T1000 (cell line): ENCODE measurements at places on chromosomes 6 and 20.

GRCh38 chr20:37526238-37526838 lies 1.3 kb downstream of the BLCAP start:
- peak; percentile 22 for DNase-seq

DNA sequence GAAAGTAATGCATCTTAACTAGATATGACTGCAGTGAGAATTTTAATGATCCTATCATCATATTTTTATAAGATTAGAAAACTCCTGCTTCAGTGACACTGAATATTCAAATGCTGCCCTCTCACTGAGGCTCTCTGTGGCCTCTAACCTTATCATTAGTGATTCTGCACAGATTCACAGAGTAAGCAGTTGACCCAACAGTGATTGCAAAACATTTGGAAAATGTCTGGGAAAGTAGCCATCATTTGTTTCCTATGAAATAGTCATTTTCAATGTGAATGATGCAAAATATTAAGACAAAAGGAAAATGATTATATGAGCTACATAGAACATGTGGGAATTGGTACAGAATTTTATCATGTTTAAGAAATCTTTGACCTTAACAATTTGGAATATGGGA lies 210.3 kb downstream of the TBX18 start:
- no peak for DNase-seq

GRCh38 chr20:1255675-1256074 lies 10.4 kb upstream of the SNPH start:
- DNase-seq, result no peak

DNA sequence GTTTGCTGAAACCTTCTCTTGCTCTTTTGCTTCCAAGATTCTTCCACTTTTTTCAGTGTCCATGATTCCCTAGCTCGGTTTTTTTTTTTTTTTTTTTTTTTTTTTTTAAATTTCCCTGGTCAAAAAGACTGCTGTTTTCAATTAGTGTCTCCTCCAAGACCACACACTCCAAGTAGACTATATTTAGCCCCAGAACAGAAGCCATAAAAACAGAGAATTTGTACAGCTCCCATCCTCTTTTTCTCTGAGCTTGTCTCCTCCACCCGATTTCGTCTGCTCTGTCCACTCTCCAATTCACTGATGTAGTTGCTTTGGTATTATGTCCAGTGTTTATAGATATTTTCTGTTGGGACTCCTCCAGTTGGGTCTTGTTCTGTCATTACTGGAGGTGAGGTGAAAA lies 37.6 kb downstream of the RSPH3 start:
- no peak for DNase-seq

GRCh38 chr20:23152308-23152892 lies 66.3 kb upstream of the CD93 start:
- DNase-seq, result no peak

GRCh38 chr6:99148761-99149160 lies 200.7 kb downstream of the FAXC start:
- DNase-seq, result no peak

DNA sequence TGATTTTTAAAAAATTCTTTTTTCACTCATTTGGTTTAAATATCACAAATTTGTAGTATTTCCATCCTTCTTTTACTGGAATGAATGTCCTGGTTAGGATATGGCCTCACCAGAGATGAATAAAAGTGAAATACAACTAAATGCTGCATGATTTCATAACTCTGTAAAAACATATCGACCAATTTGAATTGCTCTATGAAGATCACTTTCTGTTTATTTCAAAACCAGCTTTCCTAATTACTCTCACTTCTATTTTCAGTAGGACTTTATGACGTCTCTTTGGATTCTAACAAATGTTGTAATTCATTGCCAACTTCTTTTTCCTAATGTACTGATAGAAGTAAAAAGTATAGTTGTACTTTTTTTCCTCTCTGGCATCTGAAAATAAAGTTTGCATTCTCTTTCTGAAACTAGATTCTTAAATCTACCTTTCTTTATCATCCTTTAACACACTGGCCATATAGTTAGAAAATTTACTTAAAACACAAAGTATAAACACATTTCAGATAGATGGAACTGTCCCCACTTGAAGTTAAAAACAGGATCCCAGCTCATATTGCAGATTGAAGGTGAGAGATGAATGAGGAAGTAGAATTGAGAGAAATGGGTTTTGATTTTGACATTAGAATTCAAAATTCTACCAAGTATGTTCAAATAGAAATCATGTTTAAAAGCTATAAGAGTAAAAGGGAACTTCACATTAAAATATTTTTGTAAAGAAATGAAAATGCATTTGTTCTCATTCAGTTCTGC lies 40.3 kb upstream of the IL20RA start:
- DNase-seq, result no peak

- DNase-seq, result no peak
Measured at GRCh38 chr6:2909718-2910117, 6.6 kb upstream of the SERPINB9 start.

- no peak for DNase-seq
Measured at GRCh38 chr20:34506480-34506879, 9.7 kb upstream of the DYNLRB1 start.

DNA sequence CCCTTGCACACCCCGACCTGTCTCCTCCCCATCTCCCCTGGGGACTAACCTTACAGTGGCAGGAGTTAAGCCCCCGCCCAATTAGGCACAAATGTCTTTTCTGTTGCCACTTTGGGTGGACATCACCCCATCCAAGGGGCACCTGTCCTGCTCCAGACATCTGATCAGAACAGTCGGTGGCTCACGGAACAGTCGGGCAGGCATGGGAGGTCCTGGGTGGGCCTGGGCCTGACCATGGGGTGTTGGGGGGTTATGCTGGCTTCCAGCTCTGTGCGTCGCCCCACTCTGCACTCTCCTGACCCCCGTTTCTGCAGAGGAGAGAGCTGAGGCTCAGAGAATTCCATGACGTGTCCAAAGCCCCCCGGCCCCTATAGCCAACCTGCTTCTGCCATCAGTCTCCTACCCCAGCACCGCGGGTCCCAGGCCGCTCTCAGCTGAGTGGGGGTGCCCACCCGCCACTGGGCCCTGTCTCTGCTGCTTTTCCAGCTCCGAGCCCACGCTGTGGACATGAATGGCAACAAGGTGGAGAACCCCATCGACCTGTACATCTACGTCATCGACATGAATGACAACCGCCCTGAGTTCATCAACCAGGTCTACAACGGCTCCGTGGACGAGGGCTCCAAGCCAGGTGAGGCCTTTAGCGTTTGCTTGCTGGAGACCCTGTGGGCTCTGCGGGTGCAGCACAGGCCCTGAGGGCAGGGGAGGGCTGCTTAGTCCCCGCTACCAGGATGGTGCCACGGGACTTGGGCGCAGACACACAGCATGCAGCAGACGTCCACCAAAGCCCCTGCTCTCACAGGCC lies 213.2 kb downstream of the TAF4 start:
- DNase-seq, result no peak

- no peak for DNase-seq
Measured at GRCh38 chr6:148251891-148252290, 90.7 kb upstream of the SASH1 start.

GRCh38 chr20:3071610-3072529 lies at the start of gene OXT:
Gene OXT (plus strand): TSS chr20:3071620. CDS start chr20:3071656, 36 bp downstream.
- DNase-seq, result no peak

GRCh38 chr6:41356825-41357224 lies 21.4 kb downstream of the NCR2 start:
- DNase-seq, result no peak

GRCh38 chr6:70225055-70225454 lies 77.8 kb downstream of the COL9A1 start:
- DNase-seq, result no peak

DNA sequence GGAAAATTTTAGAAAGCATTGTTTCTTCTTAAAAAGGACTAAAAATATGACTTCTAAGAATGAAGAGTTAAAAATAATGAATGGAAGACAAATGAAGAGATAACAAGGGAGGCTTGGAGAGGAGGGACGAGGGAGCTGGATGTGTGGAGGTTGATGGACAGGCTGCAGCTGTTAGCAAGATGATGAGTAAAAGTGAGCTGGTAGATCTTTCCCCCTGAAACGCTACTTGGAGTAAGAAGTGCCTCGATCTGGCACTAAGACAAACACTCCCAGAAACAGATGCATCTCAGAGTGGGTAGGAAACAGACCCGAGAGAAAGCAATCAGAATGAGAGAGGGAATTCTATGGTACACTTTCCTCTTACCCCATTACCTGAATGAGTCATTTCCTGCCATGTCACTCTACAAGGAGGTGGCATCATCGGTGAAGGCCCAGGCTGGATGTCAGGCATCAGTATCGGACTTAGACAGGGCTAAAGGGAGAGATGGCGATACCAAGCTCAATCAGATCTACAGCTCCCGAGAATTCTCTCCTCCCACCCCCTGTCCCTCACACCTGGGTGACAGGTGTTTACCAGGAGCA lies 154.1 kb upstream of the BMP2 start:
- no peak for DNase-seq

DNA sequence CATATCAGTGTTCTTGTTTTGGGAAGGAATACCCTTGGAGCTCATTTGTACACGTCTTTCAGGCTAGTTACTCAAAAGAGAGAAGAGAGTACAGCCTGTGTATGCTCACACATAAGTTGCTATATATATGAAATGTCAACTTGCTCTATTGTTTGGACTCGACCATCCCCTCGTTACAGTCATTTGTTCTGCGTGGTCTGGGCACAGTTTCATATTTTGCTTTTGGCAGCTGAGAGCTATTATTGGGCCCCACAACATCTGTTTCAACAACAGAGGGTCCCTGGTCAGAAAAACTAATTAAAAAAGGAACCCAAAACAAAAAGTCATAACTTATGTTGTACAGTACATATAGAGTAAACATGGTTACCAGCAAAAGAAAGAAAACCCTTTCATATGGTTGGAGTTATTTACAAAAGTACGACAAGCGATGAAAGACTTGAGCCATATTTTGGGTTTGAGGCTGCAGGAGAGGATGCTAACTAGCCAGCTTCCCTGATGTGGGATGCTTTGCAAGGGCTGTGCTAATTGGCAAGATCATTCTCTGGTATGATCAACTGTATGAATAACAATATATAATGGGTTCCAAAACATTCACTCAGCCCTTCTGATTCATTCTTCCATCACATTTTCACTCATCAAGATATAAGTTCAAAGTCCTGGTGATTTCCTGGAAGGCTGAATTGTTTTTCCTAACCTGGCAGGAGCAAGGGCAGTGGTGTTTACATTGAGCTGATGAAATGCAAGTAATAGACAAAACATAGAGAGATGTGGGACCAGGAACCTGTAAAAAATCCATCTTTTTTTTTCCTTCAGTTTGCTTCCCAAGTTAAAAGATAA lies 137.9 kb downstream of the RPS12 start:
- DNase-seq, result no peak
